ENCODE measurements at places on chromosomes 7 and 10.
A peak's percentile ranks its signal among the peaks of the same experiment; 100 is the strongest.

DNA sequence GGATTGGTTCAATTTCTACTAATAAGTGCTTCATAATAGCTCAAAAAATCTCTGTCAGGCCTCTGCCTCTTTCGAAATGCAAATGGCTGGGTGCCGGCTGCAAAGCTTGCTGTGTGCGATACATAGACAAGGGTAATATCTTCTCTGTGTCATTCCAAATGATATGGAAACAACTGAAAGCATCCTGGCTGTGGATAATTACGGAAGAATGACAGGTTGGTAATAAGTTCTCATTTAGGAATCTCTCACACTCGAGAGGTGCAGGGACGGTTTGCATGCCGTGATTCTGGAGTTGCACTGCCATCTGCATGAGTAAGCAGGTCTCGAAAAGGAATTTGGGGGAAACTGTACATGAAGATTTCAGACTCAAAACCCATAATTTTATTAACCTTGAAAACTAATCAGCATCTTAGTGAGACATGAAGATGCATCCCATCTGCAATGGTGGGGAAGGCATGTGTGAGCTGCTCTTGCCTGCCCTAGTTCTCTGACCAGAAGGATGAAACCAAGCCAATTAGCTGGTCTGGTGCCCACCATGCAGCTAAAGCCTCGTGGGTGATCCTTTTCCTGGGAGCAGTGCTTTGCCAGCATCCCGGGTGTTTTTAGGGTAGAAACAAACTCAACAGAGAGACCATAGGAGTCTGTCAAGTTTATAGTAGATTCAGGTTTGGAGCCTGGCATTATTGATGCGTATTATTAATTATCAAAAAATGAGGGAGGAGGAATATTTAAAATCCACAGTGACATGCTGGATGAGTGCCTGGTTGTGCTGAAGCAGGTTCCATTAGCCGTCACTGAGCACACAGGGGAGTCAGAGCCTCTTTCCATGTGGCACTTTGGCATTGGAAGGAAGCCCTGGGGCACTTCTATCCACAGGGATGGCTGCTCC, 503.6 kb upstream of the MGMT start:
- DNase-seq, result no peak

DNA sequence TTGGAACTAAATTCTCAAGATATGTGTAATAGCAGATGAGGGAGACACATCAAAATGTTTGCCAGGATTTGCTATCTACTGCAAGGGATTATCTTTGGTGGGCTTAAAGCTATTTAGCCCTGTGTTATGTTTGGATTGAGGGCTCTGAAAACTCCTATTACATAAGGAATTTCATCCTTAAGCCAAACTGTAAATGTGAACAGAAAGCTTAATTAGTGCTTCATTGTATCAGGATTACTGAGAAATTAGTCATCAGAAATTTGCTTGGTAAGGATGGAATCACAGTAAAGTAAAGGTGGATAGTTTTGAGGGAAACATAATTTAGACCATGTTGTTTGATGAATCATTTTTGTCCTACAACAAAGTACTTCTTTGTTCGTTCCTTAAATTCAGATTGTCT, 8.3 kb downstream of the ANKRD7 start:
- DNase-seq, result no peak

DNA sequence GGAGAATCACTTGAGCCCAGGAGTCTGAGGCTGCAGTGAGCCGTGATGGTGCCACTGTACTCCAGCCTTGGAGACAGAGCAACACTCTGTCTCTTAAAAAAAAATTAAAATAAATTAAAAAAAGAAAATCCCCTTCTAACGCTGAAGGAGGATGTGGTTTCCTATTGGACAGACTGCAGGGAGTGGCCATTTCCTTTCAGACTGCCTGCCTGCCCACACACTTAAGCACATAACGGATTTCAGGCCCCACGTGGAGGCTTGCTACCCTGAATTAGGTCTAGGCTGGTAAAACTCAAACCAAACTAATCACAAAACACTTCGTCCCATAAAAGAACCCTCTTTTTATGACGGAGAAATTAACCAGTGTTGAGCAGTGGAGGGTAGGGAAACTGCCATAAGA, 34.0 kb downstream of the GATA3 start:
- DNase-seq, result no peak

- no peak for DNase-seq
Observed at GRCh38 chr7:108001764-108002725, 916 bp downstream of the LAMB1 start.

DNA sequence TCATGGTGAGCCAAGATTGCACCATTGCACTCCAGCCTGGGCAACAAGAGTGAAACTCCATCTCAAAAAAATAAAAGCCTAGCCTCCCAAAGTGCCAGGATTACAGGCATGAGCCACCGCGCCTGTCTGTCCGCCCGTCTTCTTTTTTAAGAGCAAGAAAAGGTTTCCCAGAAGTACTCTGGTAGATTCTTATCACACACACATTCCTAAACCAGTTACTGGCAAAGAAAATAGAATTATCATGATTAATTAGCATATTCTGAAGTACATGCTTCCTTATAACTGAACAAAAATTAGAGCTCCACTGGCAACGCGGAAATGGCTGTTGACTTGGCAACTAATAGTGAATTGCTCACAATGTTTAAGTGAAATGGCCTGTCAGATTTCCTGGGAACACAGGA, 87.0 kb downstream of the ADK start:
- DNase-seq, result no peak

GRCh38 chr10:1054684-1055083, 1.5 kb upstream of the WDR37 start:
- no peak for DNase-seq

- no peak for DNase-seq
Observed at GRCh38 chr10:29600821-29601220, 34.0 kb downstream of the SVIL start.

GRCh38 chr10:6343305-6344010, 140.7 kb downstream of the PFKFB3 start:
- peak; percentile 16 for DNase-seq

DNA sequence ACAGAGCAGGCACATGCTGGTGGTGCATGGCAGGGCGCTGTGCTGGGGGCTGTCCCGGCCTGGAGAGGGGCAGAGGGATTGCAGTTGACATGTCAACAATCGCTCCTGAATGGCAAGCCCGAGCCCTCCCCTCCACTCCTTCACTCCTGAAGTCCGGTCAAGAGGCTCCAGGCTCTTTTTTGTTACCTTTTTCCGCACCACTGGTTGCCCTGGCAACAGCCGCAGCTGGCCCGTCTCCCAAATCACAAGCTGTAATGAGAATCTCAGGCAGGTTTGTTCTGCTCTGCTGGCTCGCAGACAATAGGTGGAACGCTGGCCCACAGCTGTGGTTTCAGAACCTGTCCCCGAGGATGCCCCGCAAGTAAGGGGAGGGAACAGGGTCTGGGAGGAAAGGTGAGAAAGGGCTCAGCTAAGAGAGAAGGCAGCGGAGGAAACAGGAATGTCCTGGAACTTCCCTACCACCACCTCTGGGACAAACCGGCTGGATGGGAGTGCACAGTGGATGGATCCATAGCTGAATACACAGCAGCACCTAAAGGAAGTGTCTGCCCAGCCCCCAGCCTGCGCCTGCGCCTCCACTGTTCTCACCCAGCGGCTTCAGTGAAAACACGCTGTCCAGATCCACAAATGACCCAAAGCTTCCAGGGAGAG, 58.9 kb downstream of the CALML3 start:
- DNase-seq, result peak; percentile 66

DNA sequence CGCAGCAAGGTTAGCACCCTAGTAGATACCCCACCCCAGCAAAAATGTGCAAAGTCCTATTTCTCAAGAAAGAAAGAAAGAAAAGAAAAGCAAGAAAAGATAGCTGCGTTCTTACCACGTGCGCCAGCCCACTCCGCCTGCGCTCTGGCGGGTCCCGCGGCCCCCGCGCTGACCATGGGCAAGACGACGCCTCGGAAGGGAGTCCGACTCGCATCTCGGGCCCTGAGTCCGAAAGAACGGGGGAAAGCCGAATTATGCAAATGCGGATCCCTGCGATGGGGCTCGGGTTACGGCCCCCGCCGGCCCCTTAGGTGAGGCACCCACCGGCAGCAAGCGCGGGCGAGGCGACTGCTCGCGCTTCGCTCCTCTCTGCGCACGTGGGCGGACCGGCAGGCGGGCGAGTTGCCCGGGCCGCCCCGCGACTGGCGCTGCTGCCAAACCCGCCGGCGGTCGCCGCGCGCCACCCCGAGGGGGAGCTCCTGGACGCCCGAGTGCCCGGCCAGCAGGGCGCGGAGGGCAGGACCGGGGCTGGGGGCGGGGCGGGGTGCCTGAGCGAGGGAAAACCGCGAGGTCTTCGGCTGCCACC, 2.4 kb upstream of the EGR2 start:
- DNase-seq, result peak; percentile 49

GRCh38 chr10:114499630-114500190, 95.4 kb upstream of the AFAP1L2 start:
- peak; percentile 77 for DNase-seq
